IMR-90 (cell line): ENCODE measurements at places on chromosomes 4 and X. TPM values are rescaled to one million over a fixed set of nuclear protein-coding genes. Genes with fewer than 3 reads are reported as not detected.

TKTL2 gene
- not detected in 2 replicates for total RNA-seq

COX7B gene
- 330 and 336 TPM in 2 replicates for total RNA-seq

RPGR gene
- 3.8 and 6.7 TPM in 2 replicates for total RNA-seq

TLR6 gene
- total RNA-seq, result 3.9 and 4.4 TPM in 2 replicates

IBSP gene
- not detected in 2 replicates for total RNA-seq

TCEAL3 gene
- 3.2 and 13.1 TPM in 2 replicates for total RNA-seq

TCP11X2 gene
- total RNA-seq, result not detected in 2 replicates

AMTN gene
- not detected in 2 replicates for total RNA-seq

ERAS gene
- total RNA-seq, result not detected in 2 replicates

SLC10A6 gene
- total RNA-seq, result not detected in 2 replicates

MPC1L gene
- total RNA-seq, result not detected in 2 replicates

F8 gene
- total RNA-seq, result 1.1 and 1.4 TPM in 2 replicates

BEX2 gene
- 0.28 TPM in 1 of 2 replicates, not detected in the other for total RNA-seq

SHROOM4 gene
- 2.2 TPM in 2 replicates for total RNA-seq

HERC5 gene
- total RNA-seq, result under 0.01 TPM in 2 replicates

PROM1 gene
- not detected in 2 replicates for total RNA-seq

PCDH19 gene
- total RNA-seq, result not detected in 2 replicates

PPP2R3B gene
- 11.1 and 13.3 TPM in 2 replicates for total RNA-seq

VSIG4 gene
- not detected in 2 replicates for total RNA-seq
